ENCODE measurements at places on chromosomes 5 and 9. TPM values are rescaled to one million over a fixed set of nuclear protein-coding genes. Genes with fewer than 3 reads are reported as not detected.
A peak's percentile ranks its signal among the peaks of the same experiment; 100 is the strongest.

ZNF454 gene
- 9.4 TPM for polyA plus RNA-seq

PRDM9 gene
- not detected for polyA plus RNA-seq

GDNF gene
- polyA plus RNA-seq: not detected

CCDC112 gene
- polyA plus RNA-seq: 19.4 TPM

ROR2 gene
- polyA plus RNA-seq: 24.4 TPM

NUTM2G gene
- 0.92 TPM for polyA plus RNA-seq

NSUN2 gene
- polyA plus RNA-seq: 56.8 TPM

C6 gene
- 3.4 TPM for polyA plus RNA-seq

ADRB2 gene
- 1.7 TPM for polyA plus RNA-seq

PTGS1 gene
- polyA plus RNA-seq: 5.5 TPM

FLT4 gene
- 43.9 TPM for polyA plus RNA-seq

CATSPER3 gene
- 1.1 TPM for polyA plus RNA-seq

DDX4 gene
- 0.21 TPM for polyA plus RNA-seq

KIF12 gene
- polyA plus RNA-seq: 30.2 TPM

TAS2R1 gene
- not detected for polyA plus RNA-seq

STPG3 gene
- 0.74 TPM for polyA plus RNA-seq

AMBP gene
- 1.8 TPM for polyA plus RNA-seq

SLC6A18 gene
- polyA plus RNA-seq: not detected

JAKMIP2 gene
- polyA plus RNA-seq: 11.4 TPM

DNA sequence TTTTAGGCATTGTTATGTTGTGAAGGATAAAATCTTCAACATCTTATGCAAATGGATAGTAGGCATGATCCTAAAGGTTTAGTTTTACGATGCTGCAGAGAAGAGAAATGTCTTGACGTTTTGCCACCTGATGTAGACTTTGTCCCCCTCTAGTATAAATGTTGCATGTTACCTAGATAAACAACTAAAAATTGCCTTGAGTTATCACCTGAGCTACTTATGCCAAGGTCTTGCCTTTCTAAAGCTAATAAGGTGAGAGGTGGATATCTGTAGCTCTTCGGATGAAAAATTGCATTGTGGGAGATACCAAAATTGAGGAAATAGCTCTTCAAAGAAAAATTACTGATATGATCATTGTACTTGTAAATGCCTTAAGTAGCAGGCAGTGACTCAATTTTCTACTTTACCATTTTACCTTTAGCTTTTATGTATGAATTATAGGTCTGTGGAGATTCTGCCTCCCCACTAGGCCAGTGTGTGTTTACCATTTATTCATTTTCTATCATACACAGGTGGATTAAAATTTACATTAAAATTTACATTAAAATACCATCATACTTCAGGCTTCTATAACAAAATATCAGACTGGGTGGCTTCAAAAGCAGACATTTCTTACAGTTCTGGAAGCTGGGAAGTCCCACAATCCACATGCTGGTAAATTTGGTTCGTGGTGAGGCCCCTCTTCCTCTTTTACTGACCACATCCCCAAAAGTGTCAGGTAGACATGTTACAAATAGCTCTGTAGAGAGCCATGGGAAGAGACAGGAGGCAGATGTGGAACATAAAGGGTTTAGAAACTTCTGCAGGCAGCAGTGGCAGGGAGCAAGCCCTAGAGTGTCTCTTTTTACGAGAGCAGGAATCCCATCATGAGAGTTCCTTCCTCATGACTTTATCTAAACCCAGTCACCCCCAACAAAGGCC lies 100.7 kb upstream of the ERBIN start:
- DNase-seq: no peak

DNA sequence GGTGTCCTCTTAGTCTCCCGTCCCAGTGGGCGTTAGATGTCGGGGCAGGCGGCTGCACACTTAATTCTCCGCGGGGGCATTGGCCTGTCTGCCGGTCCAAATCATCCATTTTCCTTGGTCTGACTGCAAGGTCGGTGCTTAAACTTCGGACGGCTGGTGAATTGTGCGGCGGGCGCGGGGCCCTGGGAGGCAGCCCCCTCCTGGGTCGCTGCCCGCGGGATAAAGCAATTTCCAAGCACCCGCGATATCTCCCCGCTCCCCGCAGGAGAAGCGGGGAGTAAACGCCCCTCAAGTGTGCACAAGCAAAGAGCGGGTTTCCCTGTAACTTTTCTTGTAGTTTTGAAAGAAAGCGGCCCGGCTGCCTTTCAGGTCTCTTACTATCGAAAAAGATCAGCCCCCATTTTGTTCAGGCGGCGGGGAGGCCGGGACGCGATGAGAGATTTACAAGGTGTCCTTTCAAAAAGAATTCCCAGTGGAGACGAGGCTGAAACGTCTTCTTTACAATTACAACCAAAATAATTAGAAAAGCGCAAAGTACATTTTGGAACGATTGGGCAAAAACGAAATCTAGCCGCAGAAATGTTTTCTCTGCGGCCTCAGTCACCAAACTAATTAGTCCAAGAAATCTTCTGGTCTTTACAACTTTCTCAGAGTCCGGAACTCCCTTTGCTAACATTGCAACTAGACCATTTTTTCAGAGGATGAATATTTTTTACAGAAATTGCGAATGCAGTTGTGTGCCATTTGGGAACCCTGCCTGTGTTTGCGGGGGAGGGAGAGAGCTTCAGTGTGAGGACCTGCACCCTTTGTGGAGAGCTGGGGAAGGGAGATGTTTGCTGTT lies 1.8 kb downstream of the IRX1 start:
- no peak for DNase-seq

GRCh38 chr9:749716-750115 lies 91.8 kb upstream of the DMRT1 start:
- DNase-seq: no peak

DNA sequence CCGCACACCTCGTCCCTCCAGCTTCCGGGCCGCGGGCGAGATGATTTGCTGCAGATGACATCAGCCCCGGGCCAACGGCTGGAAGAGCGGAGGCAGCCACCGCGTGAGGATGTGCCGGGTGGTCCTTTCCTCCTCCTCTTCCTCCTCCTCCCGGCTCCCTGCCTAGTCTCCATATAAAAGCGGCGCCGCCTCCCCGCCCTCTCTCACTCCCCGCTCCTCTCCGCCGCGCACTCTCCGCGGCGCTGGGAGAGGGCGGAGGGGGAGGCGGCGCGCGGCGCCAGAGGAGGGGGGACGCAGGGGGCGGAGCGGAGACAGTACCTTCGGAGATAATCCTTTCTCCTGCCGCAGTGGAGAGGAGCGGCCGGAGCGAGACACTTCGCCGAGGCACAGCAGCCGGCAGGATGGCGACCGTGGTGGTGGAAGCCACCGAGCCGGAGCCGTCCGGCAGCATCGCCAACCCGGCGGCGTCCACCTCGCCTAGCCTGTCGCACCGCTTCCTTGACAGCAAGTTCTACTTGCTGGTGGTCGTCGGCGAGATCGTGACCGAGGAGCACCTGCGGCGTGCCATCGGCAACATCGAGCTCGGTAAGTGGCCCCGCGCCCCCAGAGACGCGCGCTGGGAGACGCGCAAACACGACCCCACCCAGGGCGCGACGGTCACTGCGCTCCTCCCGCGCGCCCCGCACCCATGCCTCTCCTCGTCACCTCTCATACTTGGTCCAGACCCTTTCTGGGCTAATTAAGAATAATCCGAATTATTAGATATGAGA lies at the start of gene MAP1B:
MAP1B (plus strand) TSS at position 345 of the 770 bp plus-strand sequence; CDS start at position 402, 57 bp downstream.
- DNase-seq: peak; percentile 60

DNA sequence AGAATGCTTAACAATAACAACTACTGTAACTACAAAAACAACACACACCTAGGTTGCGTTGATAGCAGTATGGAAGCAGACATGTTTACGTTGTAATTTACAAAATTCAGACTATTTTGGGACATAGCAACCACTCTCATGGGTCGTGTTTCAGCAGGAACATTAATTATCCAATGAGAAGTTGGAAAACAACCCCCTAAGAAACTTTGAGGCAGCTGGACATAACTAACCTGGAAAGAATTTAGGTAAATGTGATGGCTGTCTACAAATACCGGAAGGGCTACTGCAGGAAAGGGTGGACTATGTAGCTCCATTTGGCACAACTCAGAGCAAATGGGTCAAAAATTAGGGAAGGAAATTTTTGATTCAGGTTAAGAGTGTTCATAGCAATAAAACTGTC lies 409.3 kb downstream of the ADGRV1 start:
- no peak for DNase-seq

- DNase-seq: no peak
Measured at GRCh38 chr5:111447822-111448221, 64.5 kb downstream of the STARD4 start.

DNA sequence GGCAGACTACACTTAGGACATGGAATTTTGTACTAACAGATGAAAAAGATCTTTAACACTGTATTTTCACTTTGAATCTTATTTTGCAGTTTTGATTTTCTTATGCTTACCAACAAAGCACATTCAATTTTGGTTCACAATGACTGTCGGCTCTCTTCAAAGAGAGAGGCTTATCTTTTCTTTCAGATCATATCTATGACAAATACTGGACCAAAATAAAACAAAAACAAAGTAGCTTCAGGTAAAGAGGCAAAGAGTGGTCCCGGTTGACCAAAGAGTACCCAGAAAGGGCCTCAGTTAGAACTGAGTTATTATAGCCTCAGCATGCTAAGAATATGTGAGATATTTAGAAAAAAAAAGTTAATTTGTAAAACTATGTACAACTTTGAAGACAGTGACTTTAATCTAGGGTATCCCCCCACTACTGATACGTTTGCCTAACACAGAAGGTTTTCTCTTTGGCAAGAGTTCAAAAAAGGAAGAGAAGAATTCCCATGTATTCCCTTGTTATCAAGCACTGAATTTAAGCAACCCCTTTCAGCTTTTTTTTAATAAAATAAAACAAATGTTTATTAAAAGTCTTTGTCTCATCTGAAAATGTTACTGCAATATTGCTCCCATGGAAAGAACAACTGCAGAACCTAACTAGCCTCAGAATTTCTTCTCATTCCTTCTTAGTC lies 50.5 kb downstream of the NR6A1 start:
- no peak for DNase-seq

GRCh38 chr9:88183798-88184495 lies 45.7 kb upstream of the SPATA31C2 start:
- no peak for DNase-seq

GRCh38 chr5:156591631-156592030 lies 258.5 kb upstream of the PPP1R2B start:
- no peak for DNase-seq

GRCh38 chr5:22842574-22842973 lies 10.6 kb downstream of the CDH12 start:
- DNase-seq: no peak

GRCh38 chr5:171852255-171852681 lies 66.7 kb downstream of the SMIM23 start:
- no peak for DNase-seq

DNA sequence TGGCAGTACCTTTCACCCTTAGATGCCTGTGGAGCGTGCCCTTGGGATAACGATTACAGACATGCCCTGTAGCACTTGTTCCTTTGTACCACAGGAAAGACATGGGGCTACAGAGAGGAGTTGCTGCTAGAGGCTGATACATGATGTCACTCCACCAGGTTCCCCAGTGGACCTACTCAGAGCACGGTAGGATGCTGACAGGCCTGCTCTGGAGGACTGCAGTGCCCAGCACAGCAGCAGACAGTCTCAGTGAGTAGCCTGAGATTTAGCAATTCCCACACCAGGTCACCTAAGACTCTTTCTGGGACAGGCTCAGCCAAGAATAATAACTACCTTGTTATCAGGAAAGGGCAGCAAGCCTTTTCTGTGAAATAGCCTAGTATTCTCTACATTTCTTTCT lies 28.8 kb downstream of the PDE4D start:
- DNase-seq: no peak

DNA sequence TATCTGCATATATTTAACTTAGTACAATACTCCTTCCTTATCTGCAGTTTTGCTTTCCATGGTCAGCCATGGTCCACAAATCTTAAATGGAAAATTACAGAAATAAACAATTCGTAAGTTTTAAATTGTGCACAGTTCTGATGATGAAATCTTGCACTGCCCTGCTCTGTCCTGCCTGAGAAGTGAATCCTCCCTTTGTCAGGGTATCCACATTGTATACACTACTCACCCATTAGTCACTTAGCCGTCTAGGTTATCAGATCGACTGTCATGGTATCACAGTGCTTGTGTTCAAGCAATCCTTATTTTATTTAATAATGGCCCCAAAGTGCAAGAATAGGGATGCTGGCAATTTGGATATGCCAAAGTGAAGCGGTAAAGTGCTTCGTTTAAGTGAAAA lies 8.3 kb upstream of the YTHDC2 start:
- DNase-seq: no peak

DNA sequence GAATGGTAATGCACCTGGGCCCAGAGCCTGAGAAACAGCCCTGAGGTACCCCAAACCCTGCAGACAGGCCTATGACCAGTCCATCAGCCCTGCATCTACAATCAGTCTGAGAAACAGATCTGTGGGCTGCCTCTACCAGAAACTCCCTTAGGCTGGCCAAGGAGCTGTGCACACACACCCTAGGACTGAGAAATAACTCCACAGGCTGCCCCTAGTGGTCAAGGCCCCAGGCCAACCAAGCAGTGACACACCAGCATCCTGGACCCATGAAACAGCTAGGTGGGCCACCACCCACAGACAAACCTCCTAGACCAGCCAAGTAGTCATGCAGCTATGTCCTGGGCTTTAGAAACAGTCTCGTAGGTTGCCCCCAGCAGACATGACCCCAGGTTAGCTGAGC lies 253.6 kb upstream of the VLDLR start:
- no peak for DNase-seq

GRCh38 chr5:122149321-122150090 lies 20.2 kb downstream of the ZNF474 start:
- no peak for DNase-seq

DNA sequence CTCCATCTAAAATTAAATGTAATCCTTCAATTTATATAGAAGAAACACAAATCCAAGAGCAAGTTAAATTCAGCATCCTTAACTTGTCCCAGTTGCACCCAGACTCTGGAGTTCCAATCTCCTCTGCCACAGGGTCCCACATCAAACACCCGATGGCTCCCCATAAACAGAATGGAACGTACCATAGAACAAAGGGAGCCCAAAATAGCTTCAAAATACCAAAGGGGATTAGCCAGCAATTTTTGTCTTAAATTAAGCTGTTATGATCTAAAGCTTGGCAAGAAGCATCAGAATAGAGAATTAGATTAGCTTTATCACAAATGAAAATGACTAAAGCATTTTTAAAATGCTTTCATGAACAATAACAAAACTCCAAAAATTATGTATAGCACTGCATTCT lies 112.8 kb downstream of the FANCC start:
- DNase-seq: no peak

DNA sequence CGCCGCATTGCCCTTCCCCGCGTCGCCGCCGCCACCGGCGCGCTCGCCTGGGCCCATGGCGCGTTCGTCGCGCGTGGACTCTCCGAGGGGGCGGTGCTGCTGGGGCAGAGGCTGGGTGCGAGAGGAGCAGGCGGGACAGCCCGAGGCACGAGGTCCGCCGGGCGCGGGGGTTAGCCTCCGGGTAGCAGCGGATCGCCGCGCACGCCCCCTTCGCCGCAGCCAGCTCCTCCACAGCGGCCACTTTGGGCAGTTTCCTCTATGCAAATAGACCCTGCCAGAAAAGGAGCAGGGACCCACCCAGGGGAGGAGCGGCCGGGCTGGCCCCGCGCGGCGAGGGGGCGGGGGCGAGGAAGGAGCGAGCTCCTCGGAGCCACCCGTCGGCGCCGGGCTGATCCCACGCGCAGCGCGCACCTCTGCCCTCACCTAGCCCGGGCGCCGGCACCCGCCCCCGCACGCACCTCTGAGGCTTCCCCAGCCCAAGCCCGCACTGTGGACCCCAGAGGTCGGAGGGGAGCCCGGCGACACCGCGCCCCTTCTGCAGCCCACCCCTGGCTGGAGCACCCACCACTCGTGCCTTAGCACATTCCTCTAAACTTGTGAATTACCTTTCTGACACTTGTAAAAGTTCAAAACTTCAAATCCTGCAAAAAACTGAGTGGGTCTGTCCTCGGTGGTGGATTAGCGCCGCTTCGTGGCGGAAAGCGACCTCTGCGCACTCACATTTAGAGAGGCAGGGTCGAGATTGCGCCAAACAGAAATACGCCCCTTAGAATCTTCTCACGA lies at the start of gene COL23A1:
COL23A1 (minus strand) TSS at position 253 of the 783 bp plus-strand sequence.
- peak; percentile 73 for DNase-seq

Data from right lung (tissue), 10 donors.